ENCODE measurements at places on chromosomes 13 and 19.

- no peak for DNase-seq
Observed at GRCh38 chr13:30341815-30342570, 34.6 kb upstream of the KATNAL1 start.

DNA sequence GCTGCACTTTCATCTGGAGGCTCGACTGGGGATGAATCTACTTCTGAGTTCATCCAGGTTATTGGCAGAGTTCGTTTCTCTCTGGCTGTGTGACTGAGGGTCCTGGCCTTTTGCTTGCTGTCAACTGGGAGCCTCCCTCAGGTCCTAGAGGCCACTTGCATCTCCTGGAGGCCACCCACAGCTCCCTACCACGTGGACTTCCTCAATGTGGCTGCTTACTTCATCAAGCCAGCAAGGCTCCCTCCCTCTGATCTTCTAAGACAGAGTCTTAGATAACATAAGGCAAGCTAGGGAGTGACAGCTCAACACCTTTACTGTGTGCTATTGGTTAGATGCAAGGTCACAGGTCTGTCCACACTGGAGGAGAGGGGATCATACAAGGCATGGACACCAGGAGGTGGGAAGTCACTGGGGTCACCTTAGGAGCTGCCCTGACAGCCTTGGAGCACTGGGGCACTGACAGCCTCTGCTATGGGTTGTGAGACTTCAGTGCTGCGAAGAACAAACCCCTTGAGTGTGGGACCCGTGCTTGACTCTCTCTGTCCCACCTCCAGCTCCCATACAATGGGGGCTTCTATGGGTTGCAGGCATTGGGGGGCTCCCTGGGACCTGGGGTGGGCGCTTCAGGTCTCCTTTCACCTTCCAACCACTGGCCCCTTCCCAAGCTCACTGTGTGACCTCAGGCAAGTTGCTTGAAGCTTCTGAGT, 5.3 kb downstream of the FAM187B start:
- no peak for DNase-seq

GRCh38 chr19:35211545-35212230, 16.9 kb downstream of the FAM187B start:
- no peak for DNase-seq

GRCh38 chr19:4376028-4376670, 24.2 kb downstream of the SH3GL1 start:
- DNase-seq: no peak

- DNase-seq: no peak
Observed at GRCh38 chr19:29411113-29411581, 114.6 kb upstream of the VSTM2B start.

- DNase-seq: no peak
Observed at GRCh38 chr19:31100981-31101380, 248.3 kb downstream of the TSHZ3 start.

DNA sequence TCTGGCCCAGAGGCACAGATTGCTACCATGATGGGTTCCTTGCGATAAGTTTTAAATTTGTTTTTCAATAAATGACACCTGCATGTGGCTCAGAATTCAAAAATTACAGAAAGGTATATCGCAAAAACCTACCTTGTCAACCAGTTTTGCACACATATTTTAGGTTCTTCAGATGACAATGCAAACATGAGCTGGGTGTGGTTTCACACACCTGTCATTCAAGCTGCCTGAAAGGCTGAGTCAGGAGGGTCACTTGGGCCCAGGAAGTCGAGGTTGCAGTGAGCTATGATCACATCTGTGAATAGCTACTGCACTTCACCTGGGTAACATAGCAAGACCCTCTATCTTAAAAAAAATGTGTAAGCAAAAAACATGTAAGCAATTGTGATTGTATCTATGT, 56.1 kb downstream of the DNM2 start:
- no peak for DNase-seq

GRCh38 chr19:51691584-51692428, 1.3 kb upstream of the SPACA6 start:
- DNase-seq: no peak

GRCh38 chr19:40238775-40239174, 12.3 kb upstream of the CCNP start:
- DNase-seq: no peak

GRCh38 chr19:5150902-5151741, 182.2 kb downstream of the KDM4B start:
- no peak for DNase-seq

- no peak for DNase-seq
Observed at GRCh38 chr13:99335603-99336002, 28.4 kb upstream of the GPR183 start.

- no peak for DNase-seq
Observed at GRCh38 chr13:79456656-79457365, 24.1 kb upstream of the NDFIP2 start.

DNA sequence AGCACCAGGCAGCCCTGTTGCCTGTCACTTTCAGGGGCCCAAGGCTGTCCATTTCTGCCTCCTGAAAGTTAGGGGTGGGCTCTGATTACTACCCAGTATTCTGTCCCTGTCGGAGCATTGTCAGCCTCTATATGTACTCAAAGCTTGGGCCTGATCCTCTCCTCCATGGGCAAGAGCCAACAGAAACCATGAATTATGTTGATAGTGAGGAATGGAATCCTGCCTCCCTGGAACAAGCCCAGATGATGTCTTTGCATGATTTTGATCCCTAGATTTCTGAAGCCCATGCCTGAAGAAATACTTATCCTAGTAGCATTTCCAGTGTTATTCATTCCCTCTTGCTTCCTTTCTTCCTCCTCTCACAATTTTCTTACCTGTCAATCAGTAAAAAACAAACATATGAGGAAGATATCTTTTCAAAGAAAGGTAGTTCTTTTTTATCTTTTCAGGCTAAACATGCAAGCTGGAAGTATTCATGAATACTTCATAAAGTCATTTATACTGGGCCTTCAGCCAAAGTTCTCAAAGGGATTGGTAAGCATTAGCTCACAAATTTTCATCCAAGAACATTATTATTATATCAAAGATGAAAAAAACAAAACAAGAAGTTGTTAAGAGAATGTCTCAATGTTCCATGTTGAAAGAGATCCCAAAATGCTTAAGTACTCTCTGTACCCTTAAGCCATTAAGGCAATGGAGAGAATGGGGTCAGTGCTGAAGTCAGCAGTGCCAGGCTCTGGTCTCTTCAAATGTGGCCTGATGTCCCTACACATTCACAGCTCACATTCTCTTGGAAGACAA, 171.7 kb downstream of the NHLRC3 start:
- DNase-seq: no peak

- DNase-seq: no peak
Observed at GRCh38 chr13:42762251-42762650, 19.1 kb upstream of the FAM216B start.

- DNase-seq: no peak
Observed at GRCh38 chr19:5337708-5338655, 2.6 kb downstream of the PTPRS start.

DNA sequence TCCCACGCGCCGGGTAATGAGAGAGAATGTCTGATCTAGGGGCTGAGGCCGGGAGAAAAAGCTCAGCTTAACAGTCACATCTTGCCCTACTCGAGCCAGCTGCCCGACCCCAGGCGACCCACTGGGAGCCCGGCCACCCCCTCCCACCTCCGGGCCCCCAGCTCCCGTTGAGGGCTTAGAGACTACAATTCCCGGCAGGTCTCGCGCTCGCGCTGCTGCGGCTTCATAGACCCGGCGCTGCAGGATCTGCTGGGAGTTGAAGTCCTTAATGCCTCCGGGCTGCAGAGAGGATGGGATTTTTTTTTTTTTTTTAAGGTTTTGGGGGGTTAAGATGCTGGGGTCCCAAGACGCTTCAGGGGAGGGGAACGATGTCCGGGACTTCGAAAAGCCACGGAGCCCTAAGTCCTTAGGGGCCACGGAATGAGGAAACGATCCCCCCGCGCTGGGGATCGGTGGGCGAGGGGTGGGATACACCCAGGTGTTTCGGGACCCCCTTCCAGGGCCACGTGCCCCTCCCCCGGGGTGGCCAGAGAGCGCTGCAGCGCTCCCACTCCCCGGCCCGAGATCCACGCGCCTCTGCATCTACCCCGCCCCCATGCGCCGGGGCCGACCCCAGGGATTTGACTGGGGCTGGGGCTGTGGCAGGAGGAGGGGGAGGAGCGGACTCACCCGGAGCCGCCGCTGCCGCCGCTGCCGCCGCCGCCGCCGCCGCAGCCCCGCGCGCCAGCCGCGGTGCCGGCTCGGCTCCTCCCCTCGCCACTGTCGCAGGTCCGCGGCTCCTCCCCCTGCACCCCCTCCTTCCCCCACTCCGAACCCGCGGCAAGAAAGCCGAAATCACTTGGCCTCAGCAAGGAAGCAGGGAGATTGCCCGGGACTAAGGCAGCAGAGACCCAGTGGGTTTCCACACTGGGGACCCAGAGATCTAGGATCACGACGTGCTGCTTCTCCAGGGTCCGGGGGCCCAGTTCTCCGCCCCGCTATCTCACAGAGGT, at the start of gene SYT3:
SYT3 (minus strand) TSS at position 761 of the 992 bp plus-strand sequence. CDS start 2,470 bp downstream, outside the sequence.
- DNase-seq: no peak

- DNase-seq: no peak
Observed at GRCh38 chr13:24284889-24285565, 24.4 kb upstream of the C1QTNF9 start.

GRCh38 chr19:56309511-56310185, 5.0 kb downstream of the ZSCAN5A start:
- no peak for DNase-seq

GRCh38 chr19:4403005-4403761, 743 bp downstream of the CHAF1A start:
- DNase-seq: no peak

DNA sequence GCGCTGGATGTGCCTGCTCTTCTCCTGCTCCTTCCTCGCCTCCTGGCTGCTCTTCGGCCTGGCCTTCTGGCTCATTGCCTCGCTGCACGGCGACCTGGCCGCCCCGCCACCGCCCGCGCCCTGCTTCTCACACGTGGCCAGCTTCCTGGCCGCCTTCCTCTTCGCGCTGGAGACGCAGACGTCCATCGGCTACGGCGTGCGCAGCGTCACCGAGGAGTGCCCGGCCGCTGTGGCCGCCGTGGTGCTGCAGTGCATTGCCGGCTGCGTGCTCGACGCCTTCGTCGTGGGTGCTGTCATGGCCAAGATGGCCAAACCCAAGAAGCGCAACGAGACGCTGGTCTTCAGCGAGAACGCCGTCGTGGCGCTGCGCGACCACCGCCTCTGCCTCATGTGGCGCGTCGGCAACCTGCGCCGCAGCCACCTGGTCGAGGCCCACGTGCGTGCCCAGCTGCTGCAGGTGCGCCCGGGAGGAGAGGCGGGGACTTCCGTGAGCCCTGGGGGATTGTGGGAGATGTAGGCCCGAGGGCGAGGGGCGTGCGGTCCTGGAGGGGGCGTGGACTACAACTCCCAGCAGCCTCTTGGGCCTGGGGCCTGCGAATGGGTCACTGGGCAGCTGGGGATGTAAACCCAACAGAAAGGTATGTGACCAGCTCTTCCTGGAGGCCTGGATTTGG, 6.7 kb downstream of the KCNJ14 start:
- DNase-seq: no peak

Data from NCI-H1092 (cell line).